IPS-NIHi11 (cell line): ENCODE measurements at places on chromosomes 1 and 21.

GRCh38 chr1:212683357-212683722 is 16.3 kb downstream of the BATF3 start:
- DNase-seq = no peak

- DNase-seq = no peak
Measured at GRCh38 chr1:240255922-240256321, 164.2 kb downstream of the FMN2 start.

DNA sequence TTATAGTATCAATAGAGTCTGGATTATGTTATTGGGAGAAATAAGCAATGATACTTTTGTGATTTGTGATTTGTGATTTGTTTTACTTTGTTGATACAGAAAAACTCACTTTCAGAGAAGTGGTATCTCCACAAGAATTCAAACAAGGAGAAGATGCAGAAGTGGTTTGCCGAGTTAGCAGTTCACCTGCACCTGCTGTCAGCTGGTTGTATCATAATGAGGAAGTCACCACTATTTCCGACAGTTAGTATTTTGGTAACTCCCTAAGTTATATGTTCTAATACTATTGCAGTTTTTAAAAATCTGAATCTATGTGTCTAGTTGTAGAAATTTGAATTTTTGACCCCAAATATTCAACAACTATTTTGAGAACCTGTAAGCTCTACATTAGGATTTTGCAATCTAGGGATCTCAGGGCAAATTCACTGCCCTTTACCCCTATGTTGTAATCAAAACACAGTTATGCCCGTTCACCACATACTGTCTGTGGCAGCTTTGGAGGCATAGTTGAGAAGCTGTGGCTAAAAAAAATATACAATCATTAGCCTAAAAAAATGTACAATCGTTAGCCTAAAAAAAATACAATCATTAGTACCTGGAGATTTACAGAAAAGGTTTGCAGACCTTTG is 288.1 kb downstream of the NCAM2 start:
- no peak for DNase-seq

- DNase-seq = no peak
Measured at GRCh38 chr1:27562021-27562420, 41.9 kb downstream of the AHDC1 start.

DNA sequence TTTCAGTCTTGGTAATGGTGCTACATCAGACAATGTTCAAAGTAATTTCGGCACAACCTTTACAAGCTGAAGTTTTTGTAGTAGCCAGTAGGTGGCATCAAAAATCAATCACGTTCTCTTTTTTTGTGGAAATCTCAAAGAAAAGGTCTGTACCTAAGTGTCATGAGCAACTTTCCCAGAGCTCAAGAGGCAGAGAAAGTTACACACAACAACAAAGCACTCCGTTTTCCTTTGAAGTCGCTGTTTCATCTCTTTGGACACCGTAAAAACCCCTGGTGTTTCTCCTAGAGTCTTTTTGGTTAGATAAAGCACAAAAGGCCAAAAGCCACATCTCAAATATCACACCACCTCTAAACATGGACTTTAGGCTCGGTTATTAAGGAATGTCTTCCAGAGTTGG is 131.6 kb downstream of the LHX8 start:
- DNase-seq = peak; percentile 38

DNA sequence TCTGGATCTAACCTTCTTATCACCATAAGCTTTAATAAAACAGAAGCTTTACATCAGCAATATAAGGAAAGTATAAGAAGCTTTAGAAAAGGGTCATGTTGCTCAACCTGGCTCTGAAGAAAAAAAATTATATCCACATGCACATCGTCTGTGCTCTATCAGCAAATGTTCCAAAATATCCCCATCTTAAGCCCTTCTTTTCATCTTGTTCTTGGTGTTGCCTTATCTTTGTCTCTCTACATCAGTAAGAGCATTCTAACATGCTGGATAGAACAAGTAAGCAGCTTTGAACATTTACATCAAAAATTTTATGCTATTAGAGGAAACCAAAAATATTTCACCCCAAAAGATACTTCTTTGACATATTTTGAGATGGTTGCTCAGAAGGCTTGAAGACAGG is 157.8 kb upstream of the SNX7 start:
- DNase-seq = no peak

DNA sequence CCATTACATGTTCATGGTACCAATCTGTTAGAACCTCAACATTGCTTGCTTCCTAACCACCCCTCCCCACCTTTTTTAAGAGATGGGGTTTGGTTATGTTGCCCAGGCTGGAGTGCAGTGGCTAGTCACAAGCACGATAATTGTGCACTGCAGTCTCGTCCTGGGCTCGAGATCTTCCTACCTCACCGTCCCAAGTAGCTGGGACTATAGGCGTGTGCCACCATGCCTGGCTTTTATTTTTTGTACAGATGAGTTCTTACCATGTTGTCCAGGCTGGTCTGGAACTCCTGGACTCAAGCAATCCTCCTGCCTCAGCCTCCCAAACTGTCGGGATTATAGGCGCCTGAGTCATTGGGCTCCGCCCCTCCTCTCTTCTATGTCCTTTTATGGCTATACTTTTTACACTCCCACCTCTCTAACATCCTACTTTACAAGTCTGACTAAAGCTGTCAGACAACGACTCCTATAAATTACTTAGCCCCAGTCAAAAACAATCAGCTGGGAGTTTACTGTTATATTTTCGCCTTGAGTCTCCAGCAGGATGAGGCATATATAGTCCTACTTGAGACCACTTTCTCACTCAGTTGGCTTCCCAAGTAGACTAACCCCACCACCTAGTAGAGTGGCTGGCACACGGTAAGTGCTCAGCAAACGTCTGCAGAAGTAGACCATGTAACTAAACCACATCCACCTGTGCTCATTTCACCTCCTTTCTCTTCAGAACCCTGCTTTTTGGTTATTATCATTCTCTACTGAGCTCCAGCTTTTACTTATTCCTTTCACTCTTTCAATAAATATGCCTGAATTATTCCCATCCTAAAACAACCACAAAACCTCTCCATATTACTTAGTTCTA is 13.8 kb downstream of the ENSA start:
- DNase-seq = no peak

- no peak for DNase-seq
Measured at GRCh38 chr1:236844499-236845271, 49.6 kb downstream of the MTR start.

- DNase-seq = no peak
Measured at GRCh38 chr1:205069371-205070125, 14.7 kb downstream of the TMEM81 start.

- no peak for DNase-seq
Measured at GRCh38 chr1:59768792-59769735, 45.7 kb upstream of the HOOK1 start.

- no peak for DNase-seq
Measured at GRCh38 chr1:58123051-58123450, 423.5 kb downstream of the OMA1 start.

GRCh38 chr1:33141781-33142180 is 40.1 kb downstream of the TRIM62 start:
- DNase-seq = no peak

DNA sequence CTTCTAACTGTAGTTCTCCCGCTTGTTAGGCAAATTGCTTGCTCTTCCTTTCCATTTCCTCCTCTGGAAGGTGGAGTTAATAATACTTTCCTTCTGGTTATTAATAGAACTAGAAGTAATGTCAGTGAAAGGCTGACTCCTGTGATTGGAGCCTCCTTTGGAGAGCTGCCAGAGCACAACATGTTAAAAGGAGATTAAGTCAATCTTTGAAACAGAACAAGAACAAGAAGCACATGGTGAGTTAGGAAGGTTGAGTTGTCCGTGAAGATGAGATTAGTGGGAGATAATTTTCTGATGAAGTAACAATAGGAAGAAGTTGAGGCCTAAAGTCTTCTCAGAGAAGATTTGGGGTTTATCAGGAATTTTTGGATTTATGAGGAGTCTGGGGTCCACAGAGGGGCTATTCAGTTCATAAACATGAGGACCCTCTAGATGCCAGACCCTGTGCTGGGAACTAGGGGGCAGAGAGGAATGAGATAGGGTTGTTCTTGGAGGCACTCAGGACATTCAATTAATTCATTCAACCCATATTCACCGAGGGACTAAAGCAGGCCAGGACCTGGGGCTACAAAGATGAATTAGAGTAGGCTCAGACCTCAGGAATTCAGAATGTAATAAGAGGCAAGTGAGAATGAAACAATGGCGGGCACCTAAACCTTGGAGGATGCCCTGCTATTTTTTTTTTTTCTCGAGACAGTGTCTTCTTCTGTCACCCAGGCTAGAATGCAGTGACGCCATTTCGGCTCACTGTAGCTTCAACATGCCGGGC is 40.7 kb upstream of the DHCR24 start:
- DNase-seq = no peak

DNA sequence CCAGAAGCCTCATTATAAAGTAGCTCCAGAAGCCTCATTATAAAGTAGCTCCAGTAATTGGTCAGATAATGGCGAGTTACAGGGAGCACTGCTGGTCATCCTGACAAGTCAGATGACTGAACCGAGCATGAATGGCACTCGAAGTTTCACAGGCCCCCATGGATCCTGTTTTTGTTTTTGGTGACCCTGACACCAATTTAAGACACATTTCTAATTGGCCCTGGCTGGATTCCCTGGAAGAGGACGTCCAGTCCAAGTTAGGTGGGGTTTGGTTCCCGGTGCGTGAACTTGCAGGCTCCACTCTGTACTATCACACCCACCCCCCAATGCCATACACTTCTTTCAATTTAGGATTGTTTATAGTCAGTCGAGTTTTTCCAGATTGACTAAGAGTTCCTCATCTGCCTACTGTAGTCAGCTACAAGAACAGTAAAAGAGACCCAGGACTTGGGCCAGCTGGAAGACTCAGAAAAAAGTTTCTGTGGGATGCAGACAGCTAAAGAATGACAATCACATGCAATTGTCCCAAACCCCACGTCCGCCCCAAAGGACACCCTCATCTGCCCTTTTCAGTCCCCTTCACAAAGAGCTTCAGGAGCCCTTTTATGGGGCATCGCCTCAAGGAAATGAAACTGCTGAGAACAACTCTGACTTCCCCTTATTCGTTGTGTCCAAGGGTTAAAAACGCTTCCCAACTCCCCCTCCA is 2.7 kb downstream of the DHRS3 start:
- DNase-seq = no peak

DNA sequence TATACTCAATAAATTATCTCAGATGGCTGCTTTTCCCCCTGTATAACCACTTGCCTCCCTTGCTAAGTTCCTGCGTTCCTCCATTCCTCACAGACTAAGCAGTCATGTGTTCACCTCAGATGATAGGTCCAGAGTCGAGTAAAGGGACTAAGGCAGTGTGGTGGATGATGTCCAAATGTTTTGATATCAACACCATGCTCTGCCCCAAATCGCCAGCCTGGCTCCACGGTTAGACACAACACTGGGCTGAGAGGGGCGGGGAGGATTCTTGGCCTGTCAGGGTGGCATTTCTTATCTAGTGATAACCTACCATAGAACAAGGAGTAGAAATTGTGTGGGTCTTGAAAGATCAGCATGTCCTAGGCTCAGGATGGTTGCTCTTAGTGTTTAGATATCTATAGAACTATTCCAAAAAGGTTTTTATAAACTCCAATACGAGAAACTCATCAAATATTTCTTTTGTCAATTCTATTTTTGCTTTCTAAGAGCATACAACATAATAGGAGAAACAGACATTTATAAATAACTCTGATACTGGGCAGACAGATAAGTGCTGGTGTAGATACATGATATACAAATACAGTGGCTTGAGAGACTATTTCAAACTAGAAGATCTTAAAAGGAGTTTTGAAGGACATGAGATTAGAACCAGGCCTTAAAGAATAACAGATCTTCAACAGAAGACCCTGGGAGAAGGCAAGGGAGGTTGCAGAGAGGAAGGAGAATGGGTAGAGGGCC is 21.5 kb downstream of the GJA5 start:
- no peak for DNase-seq

DNA sequence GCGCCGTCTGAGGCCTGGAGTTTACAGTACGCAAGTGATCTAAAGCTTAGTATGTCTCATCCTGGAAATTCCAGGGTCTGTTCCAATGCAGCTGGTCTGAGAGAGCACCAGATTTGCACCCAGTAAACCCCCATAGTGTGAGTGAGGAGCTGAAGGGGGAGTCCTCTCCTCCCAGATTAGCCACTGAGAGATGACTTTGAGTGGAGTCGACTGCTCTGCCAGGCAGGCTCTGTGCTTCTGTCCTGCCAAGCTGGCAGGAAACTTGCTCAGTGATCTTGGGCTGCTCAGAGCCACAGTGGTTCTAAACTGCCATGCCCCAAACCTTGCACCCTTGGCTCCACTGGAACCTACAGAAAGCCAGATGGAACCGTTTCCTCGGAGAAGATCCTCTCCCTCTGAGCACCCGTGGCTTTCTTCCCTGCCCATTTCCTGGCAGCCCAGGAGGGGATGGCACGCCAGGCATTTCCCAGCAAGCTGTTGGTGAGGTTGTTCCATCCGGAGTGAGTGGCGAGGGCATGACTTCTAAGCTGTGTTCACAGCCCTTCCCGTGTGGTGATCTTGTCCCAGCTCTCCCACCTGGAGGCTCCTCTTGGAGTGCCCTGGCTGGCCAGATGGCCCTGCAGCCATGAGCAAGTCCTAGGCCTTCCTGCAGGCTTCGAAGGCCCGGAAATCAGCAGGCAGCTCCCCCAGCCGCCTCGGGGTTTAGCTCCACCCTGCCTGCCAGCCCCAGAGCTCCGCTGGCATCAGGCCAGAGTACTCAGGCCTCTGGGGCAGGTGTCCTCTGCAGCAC is 125.9 kb upstream of the VAMP3 start:
- no peak for DNase-seq

DNA sequence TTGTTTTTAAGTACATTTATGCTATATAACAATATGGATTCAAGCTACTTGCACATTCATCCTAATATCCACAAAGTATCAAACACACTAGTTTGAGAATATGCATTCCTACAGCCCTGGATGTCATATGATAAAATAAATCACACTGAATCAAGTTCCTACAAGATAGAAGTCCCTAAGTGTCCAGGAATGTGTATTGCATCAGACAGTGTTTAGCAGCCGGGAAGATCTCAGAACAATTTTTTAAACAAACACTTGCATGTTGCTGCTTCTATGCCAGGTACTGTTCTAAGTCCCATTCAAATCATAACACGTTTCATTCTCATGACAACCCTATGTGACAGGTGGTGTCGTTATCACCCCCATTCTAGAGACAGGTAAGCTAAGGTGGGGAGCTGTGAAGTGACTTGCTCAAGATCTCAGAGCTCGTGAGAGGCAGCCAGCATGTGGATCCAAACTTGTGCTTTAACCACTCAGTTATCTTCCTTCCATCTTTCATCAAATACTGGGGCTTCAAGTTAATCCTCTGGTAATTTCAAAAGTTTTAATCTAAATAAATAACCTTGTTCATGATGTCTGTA is 68.3 kb upstream of the KIF26B start:
- no peak for DNase-seq

DNA sequence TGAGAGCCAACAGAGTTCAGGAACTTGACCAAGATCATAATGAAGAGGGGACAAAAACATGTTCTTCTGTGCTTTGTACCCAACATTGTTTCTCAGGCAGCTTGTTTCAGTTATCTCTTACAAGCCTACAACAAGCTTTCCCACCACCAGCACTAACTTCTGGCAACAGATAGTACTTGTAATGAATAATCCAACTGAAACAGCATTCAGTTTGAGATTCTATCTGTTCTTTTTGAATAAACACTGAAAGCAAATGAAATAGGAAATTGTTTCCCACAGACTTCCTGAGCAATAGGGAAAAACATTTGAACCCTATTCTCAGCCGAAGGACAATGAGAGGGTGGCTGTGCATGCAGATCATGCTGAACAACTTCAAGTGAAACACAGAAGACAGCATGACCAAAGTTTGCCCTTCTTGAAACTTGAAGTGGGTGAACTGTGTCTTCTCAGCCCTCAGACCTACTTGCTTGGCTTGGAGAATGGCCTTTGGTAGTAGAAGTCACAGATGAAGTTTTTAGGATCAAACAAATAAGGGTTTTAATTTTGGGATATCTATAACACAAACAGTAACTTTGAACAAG is 11.2 kb upstream of the HOOK1 start:
- DNase-seq = no peak
